ENCODE measurements at places on chromosomes 13 and 19.

GRCh38 chr13:27975564-27976361, 6.6 kb upstream of the CDX2 start:
- DNase-seq = no peak

DNA sequence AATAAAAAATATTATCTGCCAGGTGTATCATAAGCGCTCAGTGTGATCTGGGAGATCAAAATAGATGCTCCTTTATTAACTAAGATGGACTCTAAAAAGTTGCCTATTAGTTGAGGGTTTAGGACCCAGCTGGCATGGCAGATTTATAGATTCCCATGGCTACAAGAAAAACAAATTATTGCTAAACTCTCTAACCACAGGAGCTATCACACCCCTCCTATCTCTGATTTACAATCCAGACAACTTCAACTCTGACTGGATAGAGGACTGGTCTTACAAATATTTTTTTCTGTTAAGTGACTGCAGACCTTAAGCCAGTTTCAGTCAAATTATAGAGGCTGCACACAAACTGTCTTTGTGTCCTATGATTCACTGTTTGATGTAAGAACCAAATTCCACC, 45.4 kb upstream of the MYCBP2 start:
- no peak for DNase-seq

- peak; percentile 58 for DNase-seq
Observed at GRCh38 chr19:47284324-47284899, 9.7 kb downstream of the INAFM1 start.

DNA sequence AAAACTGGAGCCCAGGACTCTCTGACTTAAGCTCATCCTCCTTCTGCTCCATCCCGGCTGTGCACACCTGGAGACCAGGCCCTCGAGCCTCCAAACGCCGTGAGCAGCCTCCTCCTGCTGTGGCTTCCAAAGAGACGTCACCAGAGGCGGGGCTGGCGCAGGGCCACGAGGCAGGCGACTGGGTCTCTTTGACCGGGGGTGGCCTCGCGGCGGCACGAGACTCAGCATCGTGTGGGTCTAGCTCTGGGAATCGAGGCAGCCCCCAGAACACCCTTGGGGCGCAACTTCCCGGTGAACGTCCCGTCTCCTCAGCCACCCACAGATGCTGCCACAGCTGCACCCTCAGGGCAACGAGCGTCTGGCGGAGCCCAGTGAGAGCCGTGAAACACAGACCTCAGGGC, 22.8 kb downstream of the RASA3 start:
- peak; percentile 36 for DNase-seq

- DNase-seq = peak; percentile 8
Observed at GRCh38 chr13:59479629-59480028, 684.1 kb downstream of the DIAPH3 start.
